ENCODE measurements at places on chromosomes 12 and 14. TPM values are rescaled to one million over a fixed set of nuclear protein-coding genes. Genes with fewer than 3 reads are reported as not detected.
A peak's percentile ranks its signal among the peaks of the same experiment; 100 is the strongest.

DNA sequence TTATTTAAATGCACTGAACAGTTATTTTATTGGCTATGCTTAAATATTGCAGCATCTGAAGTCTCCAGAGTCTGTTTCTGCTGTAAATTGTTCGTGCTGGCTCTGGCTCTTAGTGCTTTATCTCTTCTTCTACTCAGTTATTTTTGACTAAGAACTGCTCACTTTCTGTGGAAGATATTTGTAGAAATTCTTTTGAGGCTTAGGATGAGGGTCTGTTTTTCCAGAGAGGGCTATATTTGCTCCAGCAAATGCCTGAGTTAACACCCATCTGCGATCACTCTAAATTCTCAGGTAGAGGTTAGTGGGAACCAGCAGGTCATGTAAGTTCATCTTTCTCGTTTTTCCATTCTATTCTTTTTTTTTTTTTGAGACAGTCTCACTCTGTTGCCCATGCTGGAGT is 71.1 kb downstream of the ARL6IP4 start:
- peaks cover 20% of the 10 kb centered on the region for H3K4me1 ChIP-seq
- no peaks in the 10 kb centered on the region for H3K36me3 ChIP-seq
- H3K4me3 ChIP-seq = no peak overlapping the region
- no peak for DNase-seq
- H3K27me3 ChIP-seq = no peaks in the 10 kb centered on the region
- no peak overlapping the region for H3K27ac ChIP-seq

DNA sequence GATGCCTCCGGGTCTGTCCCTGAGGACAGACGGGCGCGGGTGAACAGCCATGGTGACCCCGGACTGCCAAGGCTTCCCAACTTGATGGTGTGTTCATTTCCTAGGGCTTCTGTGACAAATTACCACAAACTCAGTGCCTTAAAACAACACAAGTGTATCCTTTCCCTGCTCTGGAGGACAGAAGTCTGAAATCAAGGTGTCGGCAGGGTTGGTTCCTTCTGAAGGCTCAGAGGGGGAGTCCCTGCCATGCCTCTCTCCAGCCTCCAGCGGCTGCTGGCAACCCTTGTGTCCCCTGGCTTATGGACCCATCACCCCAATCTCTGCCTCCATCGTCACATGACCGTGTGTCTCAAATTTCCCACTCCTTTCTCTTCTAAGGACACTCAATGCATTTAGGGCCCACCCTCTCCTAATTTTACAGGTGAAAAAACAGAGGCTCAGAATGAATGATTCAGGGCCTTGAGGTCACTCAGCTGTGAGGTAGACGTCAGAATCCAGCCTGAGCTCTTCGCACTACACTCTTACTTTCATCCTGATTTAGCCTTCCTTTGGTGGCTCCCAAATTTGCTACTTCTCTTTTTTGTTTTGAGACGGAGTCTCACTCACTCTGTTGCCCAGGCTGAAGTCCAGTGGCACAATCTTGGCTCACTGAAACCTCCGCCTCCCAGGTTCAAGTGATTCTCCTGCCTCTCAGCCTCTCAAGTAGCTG is 45.4 kb downstream of the VCPKMT start:
- DNase-seq = no peak
- H3K36me3 ChIP-seq = no peaks in the 10 kb centered on the region
- no peak overlapping the region for H3K4me3 ChIP-seq

DNA sequence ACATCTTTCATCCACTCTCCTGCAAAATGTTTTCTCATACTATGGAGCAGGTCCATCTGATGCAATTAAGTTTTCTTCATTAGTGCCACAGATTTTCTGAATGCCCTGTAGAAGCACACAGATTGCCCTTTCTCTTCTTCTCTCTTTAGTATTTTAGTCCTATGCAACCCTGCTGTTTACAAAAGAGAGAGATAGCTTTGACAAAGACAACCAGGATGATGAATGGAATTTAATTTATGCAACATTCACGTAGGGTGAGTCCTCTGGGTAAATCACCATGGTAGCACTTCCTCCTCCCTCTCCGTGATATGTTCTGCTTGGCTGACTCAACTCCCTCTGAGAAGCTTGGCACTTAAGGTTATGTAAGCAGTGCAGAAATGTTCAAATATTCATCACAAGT is 400.9 kb upstream of the PDE3A start:
- no peak overlapping the region for H3K27ac ChIP-seq
- no peaks in the 10 kb centered on the region for H3K27me3 ChIP-seq
- no peaks in the 10 kb centered on the region for H3K36me3 ChIP-seq
- DNase-seq = no peak
- H3K4me1 ChIP-seq = no peaks in the 10 kb centered on the region

DNA sequence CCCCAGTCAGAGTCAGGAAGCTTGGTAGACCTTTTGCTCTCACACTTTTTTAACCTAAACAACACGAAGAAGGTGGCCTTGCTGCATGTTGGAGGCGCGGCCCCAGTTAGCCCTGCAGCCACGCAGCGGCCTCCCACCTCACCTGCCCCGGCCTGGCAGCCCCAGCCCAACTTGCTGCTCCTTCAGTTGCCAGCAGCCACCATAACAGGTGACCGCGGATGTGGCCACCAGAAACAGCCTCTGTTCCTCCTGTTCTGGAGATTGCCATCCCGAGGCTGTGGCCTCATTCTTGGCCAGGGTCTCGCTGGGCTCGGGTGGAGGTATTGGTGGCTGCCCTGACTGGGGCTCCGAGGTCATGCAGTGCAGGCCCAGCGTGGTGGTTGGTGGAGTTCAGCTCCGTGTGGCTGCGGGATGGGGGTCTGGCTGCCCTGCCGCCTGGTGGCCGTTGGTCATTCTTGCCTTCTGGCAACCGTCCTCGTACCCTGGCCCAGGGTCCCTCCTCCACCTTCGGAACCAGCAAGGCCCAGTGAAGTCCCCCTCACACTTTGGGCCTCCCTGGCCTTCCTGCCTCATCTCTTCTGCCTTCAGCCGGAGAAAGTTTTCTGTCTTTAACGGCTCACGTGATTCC is 20.7 kb upstream of the TEX22 start:
- no peak overlapping the region for H3K27ac ChIP-seq
- no peaks in the 10 kb centered on the region for H3K27me3 ChIP-seq
- peaks cover 8% of the 10 kb centered on the region for H3K4me1 ChIP-seq

GRCh38 chr12:54068418-54069070 is 14.9 kb downstream of the HOXC4 start:
- H3K27me3 ChIP-seq = peaks cover 5% of the 10 kb centered on the region
- no peak overlapping the region for H3K27ac ChIP-seq
- no peaks in the 10 kb centered on the region for H3K36me3 ChIP-seq
- H3K4me1 ChIP-seq = no peaks in the 10 kb centered on the region

- H3K27me3 ChIP-seq = peaks cover 22% of the 10 kb centered on the region
- no peak overlapping the region for H3K27ac ChIP-seq
- H3K4me3 ChIP-seq = no peak overlapping the region
- H3K36me3 ChIP-seq = no peaks in the 10 kb centered on the region
- no peaks in the 10 kb centered on the region for H3K4me1 ChIP-seq
Observed at GRCh38 chr12:113664224-113664681, 192.6 kb upstream of the LHX5 start.

- DNase-seq = no peak
- H3K27ac ChIP-seq = no peak overlapping the region
- peaks cover 7% of the 10 kb centered on the region for H3K27me3 ChIP-seq
- no peaks in the 10 kb centered on the region for H3K36me3 ChIP-seq
Observed at GRCh38 chr12:113638460-113638775, 166.7 kb upstream of the LHX5 start.

- no peak overlapping the region for H3K4me3 ChIP-seq
- DNase-seq = no peak
- no peaks in the 10 kb centered on the region for H3K27me3 ChIP-seq
- H3K36me3 ChIP-seq = no peaks in the 10 kb centered on the region
- no peak overlapping the region for H3K27ac ChIP-seq
Observed at GRCh38 chr12:40999210-40999609, 188.9 kb upstream of the PDZRN4 start.

- DNase-seq = no peak
- H3K36me3 ChIP-seq = no peaks in the 10 kb centered on the region
- H3K27me3 ChIP-seq = no peaks in the 10 kb centered on the region
- peaks cover 55% of the 10 kb centered on the region for H3K4me1 ChIP-seq
Observed at GRCh38 chr12:46546634-46547273, 174.2 kb upstream of the SLC38A2 start.

GRCh38 chr14:85461432-85462133 is 68.4 kb upstream of the FLRT2 start:
- H3K4me1 ChIP-seq = no peaks in the 10 kb centered on the region
- no peak for DNase-seq
- H3K27ac ChIP-seq = no peak overlapping the region
- H3K27me3 ChIP-seq = no peaks in the 10 kb centered on the region
- H3K36me3 ChIP-seq = no peaks in the 10 kb centered on the region

- no peaks in the 10 kb centered on the region for H3K36me3 ChIP-seq
- no peak overlapping the region for H3K4me3 ChIP-seq
- DNase-seq = peak; percentile 58
- H3K27me3 ChIP-seq = no peaks in the 10 kb centered on the region
Observed at GRCh38 chr14:31934767-31935266, 142.3 kb upstream of the ARHGAP5 start.

DNA sequence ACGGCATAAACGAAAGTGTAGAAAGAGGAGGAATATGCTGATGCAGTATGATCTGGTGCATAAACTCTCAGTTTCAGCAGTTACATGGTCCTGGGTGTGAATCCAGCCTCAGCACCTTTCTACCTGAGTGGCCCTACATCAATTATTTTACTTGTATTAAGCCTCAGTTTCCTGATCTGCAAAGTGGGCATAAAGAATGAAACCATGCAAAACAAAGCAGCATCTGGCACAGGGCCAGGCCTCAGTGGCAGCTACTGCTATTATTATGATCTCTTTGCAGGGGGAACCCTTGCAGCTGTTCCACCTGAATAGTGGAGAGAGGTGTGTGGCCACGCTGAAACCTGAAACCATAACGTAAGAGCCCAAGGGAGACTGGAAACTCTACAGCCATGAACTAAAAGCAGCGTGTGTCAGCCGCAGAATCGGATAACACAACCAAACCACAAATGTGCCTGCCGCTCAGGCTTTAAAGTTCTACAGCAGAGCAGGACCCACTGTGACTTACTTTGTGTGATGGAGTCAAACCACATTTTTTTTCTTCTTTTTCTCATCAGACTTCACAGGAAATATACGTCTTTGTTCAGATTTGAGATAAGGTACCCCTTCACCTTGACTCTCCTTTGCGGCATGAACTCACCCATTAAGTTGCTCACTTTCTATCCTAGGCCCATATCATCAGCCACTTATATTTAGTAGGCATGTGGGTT is 29.2 kb upstream of the FOS start:
- no peaks in the 10 kb centered on the region for H3K4me1 ChIP-seq
- no peaks in the 10 kb centered on the region for H3K27me3 ChIP-seq
- DNase-seq = no peak
- no peak overlapping the region for H3K27ac ChIP-seq
- H3K4me3 ChIP-seq = no peak overlapping the region

- 0 out of 2 replicates have a peak, but pooled peaks cover 7% of the 10 kb centered on the region for H3K27me3 ChIP-seq
- no peaks in the 10 kb centered on the region for H3K4me1 ChIP-seq
- H3K27ac ChIP-seq = no peak overlapping the region
- H3K4me3 ChIP-seq = no peak overlapping the region
- no peaks in the 10 kb centered on the region for H3K36me3 ChIP-seq
- DNase-seq = no peak
Observed at GRCh38 chr14:60509438-60510253, 700 bp downstream of the SIX6 start.

DNA sequence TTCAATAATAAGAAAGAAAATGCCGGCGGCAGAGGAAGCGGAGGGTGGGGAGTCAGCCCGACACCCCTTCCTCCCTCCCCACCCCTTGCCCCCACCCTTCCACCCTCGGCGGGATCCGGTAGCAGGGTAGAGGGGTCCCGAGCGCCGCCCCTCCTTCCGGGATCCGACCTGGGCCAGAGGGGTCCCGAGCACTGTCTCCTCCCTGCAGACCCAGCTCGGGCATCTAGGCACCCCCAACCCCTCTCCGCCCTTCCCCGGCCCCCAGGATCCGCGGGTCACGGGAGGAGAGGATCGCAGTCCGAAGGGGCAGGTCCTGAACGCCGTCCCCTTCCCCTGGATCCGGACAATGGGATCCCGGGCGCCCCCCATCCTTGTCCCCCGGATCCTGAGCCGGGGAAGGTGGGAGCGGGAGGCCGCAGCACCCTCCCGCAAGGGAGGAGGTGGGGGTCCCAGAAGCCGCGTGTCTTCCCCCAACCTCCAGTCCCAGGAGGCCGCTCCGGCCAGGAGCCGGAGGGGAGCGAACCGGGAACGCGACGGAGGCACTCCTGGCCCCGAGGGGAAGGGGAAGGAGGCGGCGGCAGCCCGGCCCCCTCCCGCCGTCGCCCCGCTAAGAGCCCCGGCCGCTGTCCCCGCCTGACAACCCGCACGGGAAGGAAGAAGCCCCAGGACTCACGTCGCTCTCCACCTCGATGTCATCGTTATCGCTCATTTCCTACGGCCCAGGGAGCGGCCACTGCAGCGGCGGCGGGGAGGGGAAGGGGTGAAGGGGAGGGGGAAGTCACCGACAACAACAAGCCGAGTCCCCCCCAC is 481 bp downstream of the MAX start:
- DNase-seq = no peak
- peak overlapping the region; percentile 45 for H3K27ac ChIP-seq
- peak overlapping the region; percentile 84 for H3K4me3 ChIP-seq
- H3K4me1 ChIP-seq = peaks cover 8% of the 10 kb centered on the region
- H3K36me3 ChIP-seq = no peaks in the 10 kb centered on the region
- no peaks in the 10 kb centered on the region for H3K27me3 ChIP-seq

- no peaks in the 10 kb centered on the region for H3K27me3 ChIP-seq
- H3K27ac ChIP-seq = no peak overlapping the region
- H3K4me3 ChIP-seq = no peak overlapping the region
- H3K4me1 ChIP-seq = no peaks in the 10 kb centered on the region
- DNase-seq = no peak
Observed at GRCh38 chr14:85087201-85087600, 442.7 kb upstream of the FLRT2 start.

DNA sequence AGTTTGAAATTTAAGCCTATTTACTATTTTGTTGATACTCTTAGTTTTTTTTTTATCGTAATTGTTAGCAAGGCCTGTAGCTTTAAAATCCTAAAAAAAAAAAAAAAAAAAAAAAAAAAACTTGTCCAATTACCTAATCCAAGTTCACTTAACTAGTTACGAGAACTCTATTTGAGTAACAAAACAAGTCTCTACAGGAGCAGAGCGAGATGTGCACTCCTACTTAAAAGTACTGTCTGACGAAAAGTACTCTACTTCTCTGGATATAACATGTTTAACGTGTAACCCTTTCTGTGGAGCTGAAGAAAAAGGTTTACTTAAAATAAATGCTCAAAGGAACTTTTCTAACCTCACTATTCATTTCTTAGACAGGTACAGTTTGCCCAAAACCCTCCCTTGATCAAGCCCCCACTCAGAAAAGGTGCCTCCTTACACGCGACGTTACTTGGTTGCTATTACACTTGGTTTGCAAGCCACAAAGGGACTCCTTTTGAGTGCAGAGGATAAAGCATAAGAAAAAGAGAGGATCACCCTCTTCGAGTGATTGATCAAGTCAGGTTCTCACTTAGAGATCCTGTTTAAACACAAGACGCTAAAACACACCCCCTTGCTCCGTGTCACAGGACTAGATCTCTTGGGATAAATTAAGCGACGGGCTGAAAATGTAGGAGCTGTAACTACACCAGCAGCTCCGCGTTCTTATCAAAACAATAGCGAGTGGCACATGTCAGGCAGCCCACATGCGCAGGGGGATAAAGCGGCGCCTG is 2.2 kb downstream of the BAZ1A start:
- H3K4me3 ChIP-seq = peak overlapping the region; percentile 54
- H3K27me3 ChIP-seq = no peaks in the 10 kb centered on the region
- DNase-seq = no peak
- no peaks in the 10 kb centered on the region for H3K36me3 ChIP-seq

SERPINA1 gene
- total RNA-seq = 9.1 TPM

SUPT16H gene
- total RNA-seq = 154 TPM

WNT1 gene
- not detected for total RNA-seq

NCKAP5L gene
- total RNA-seq = 12.1 TPM

NRIP2 gene
- total RNA-seq = not detected

CELA1 gene
- not detected for total RNA-seq

ITGB7 gene
- total RNA-seq = 1.9 TPM

KLHL33 gene
- 0.05 TPM for total RNA-seq

INHBC gene
- 0.20 TPM for total RNA-seq

PAX9 gene
- total RNA-seq = 5.2 TPM

Measured in HCT116 (cell line).